ENCODE measurements at places on chromosomes 6 and 20.

- no peak for DNase-seq
Measured at GRCh38 chr20:49775229-49775693, 37.4 kb upstream of the SLC9A8 start.

DNA sequence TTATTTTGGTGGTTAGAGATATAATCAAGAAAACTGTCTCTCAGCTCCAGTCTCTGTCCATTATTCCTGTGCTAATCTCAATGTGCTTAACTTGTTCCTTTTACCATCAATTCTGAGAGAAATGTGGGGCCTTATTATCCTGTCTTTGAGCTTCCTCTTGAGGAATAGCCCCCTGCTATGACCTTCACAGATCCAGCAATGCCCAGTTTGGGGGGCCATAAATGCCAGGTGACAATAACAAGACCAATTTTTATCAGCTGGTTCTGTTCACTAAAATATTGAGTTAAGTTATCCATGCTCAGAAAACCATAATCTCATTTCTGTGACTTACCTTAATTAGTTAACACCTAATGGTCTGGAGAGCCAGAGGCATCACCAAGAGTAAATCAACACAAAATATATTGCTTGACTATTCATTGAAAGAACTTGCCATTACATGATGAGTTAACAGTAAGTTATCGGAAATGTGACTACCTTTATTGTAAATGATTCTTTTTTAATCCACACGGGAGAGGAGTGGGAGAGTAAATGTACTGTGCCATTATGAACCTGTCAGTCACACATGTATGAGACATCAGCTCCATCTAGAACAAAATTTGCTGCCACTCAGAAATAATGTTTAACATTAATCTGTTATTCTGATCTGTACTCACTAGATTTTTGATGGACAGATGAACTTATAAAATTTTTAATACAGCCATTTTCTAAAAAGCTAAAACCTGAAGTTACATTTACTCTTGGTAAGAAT, 149.7 kb downstream of the ID4 start:
- DNase-seq, result no peak

DNA sequence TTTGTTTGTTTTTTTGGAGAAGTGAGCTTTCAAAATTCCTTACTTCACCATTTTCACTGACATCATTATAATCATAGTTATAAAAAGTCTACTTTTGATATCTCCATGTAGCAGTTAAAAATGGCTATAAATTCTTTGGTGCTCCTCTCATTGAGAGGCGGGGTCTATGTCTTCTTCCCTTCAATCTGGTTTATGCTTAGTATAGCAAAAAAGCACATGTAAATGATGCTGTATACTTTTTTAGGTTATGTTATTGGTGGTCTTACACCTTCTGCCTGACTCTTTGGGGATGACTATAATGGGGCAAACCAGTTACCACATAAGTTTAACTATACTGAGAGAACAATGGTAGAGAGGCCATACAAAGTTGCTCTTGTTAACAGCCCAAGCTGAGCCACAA, 289.6 kb downstream of the EPM2A start:
- no peak for DNase-seq

DNA sequence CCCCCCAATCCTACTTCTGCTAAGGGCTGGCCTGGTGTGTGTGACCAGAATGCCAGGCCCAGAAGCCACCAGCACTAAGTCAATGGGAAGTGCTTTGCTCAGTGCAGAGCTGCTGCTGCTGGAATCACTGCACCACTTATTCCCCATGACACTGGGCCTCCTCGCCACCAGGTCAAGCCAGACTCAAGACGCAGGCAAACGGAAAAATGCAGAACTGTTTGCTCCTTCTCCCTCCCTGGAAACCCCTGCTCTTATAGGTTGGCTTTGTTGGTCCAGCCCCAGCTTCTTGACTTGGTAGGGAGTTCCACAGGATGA, 121.9 kb downstream of the PHACTR3 start:
- no peak for DNase-seq
